ENCODE measurements at places on chromosomes 7 and 10.

DNA sequence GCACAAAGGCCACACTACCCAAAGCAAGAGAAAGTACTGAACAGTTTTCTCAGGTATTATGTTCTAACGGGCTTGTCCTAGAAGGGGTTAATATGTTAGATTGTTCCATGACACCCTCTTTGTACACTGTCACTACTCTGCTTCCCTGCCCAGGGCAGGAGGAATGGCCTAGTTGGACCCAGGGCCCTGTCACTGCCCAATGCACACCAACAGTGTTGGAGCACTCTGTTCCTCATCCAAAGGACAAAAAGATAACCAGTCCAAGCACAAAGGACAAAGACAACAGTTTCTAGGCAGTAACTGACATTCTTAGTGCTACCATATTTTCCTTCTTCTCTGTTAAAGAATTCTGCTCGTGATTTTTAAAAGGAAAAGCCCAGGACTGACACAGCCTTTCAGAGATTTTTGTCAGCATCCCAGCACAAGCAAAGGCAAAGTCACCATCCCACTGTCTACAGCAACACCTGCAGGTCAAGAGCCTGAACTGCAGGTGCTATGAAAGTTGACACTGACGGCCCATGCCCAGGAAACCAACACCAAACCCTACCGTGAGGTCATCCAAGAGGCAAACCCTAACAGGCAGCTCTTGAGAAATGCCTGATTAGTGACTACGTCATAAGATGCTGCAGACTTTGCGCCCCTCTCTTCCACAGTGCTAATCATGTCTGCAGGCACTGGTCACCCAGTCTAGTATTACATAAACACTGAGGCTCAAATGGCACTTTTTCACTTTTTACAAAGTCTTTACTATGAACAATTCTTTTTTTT is 13.2 kb downstream of the NUDCD3 start:
- peak; percentile 75 for DNase-seq

GRCh38 chr7:82044497-82045080 is 274.7 kb upstream of the HGF start:
- DNase-seq, result peak; percentile 17

DNA sequence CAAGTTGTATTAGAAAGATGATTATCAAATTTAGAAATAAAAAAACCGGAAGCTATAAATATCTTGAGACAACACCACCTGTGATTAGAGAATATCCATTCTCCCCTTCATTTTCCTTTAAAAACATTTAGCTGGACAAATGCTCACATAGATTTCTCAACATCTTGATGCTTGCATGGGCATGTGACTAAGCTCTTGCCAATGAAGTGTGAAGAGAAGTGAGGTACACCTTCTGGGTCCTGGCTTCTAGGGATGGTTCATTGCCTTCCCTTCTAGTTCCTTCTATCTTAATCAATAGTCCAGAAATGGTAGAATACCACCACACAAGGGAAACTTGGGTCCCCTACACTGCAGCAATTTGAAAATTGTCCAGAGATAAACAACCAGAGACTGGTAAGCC is 41.0 kb downstream of the WAPL start:
- no peak for DNase-seq

DNA sequence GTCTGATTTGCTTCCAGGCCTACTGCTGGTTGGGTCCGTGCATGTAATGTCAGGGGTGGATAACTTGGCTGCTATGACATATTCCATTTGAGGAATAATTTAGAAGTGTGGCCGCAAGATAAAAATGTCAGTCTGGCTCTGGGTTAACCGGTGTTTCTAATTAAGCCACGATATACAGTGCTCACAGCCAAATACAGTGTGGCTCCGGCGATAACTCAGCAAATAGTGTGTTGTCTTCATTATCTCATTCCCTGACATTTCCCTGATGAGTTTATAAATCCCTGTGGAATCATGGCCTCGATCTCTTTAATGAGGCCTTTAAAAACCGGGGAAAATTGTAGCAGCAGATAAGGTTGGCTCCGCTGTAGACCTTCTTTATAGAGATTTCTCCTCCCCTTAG is 1125.0 kb downstream of the TYW1 start:
- no peak for DNase-seq

GRCh38 chr10:88991161-88991898 is 732 bp downstream of the FAS start:
- peak; percentile 86 for DNase-seq

DNA sequence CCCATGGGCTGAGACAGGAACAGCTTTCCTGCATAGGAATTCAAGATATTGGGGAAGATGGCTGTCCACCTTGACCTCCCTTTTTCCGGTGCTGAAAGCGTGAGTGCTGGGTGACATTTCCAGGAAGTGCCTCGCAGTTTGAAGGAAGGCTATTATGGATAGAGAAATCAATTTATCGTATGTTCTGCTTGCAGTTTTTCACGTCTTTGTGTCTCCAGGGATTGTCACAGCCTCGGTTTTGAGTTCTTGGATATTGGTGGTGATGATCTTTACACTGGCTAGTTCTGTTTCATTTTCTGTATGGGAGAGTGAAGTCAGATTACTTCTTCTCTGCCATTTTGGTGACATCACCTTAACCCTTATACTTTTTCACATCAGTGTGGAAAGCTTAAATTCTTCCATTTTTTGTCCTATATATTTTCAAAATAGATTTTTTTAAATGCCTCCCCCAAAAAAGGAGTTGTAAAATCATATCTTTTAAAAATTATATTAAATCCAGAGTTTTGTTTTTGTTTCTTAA is 102.5 kb upstream of the APBB1IP start:
- peak; percentile 5 for DNase-seq

DNA sequence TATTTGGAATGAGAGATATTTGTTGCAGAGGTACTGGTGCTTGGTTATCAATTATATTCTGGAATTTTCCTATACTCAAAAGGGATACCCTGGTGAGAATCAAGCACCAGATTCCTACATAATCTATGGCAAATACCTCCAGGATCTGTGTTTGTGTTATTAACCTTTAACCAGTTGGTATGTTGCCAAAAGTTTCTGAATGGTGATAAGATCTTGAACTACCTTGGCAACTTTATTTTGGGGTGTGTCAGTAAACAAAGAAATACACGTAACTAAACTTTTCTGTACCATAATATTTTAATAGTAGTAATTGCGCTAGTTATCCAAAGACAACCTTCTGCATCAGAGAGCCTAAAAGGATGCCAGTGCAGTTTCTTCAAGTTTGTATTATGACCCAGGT is 13.4 kb downstream of the SCIN start:
- no peak for DNase-seq

- DNase-seq, result peak; percentile 66
Observed at GRCh38 chr10:31319602-31320549, 860 bp downstream of the ZEB1 start.

GRCh38 chr10:42428534-42428933 is 209.8 kb downstream of the ZNF33B start:
- DNase-seq, result peak; percentile 9

DNA sequence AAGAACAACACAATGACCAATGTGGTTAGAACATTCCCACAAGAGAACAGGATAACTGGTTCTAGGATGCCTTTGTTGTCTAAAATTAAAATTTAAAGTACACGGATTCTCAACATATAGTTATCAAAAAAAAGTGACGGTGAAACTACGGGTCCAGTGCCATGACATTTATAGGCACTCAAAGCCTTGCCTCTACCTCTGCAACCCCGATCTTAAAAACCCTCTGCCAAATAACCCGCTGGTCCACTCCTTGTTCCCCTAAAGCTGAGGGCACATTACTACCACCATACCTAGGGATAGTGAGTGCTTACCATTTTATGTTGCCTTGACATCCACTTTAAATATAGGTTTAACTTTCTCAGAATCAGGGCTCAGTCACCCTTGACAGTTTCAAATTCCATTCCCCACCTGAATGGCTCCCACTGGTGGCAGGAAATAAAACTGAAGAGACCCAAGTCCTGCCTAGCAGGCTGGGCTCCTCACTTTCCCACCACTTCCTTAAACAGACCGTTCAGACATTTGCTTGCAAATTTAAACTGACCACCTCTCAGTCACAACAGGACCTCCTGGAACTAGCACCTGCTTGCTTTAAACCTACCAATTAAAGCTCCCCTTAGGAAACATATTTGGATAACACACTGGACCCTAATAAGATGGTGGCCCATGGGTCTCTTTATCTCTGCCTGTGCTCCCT is 169.9 kb upstream of the ASAH2 start:
- peak; percentile 67 for DNase-seq

DNA sequence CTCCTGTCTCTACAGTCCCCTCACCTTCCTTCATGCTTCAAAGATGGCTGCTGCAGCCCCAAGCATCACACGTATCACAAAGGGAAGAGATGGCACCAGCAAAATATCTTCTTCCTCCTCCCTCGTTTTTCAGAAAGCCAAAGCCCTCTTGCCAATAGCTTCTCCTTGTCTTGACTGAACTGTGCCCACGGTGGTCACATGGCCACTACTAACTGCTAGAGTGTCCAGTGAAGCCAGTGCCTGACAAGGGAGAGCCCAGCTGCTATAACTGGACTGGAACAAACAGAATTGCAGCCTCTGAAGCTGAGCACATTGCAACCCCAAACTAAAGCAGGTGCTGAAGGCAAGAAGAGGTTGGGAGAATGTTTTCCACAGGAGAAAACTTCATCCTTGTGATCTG is 120.8 kb upstream of the RET start:
- DNase-seq, result no peak

GRCh38 chr10:24132741-24133140 is 76.2 kb upstream of the KIAA1217 start:
- DNase-seq, result no peak

DNA sequence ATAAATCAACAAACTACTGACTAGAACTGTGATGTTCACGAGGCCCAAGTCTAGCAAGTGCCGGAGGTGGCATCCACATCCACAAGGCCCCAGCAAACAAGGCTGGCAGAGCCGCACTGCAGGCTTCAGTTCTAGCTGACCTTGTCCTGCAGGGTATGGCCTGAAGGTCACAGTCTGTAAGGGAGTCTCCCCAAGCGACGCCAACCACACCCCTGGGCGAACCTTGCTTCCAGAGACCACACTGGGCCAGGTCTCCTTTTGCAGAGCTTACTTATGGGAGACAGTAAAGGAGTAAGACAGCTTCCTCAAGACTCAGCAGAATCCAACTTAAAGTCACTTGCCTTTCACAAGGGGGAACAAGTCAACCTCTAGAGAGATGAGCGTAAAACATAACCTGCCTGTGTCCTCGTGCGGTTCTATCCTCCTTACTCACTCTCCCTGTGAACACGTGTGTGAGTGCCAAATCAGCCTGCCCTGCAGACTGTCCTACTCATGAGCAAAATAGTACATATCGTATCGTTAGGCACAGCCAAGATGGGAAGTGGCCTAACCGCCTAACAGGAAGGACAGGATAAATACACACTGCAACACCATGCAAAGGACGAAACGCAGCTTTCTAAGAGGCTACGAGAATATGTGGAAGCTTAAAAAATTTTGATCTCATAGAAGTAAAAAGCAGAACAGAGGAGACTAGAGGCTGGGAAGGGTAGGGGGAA is 22.7 kb downstream of the FAM53B start:
- no peak for DNase-seq

DNA sequence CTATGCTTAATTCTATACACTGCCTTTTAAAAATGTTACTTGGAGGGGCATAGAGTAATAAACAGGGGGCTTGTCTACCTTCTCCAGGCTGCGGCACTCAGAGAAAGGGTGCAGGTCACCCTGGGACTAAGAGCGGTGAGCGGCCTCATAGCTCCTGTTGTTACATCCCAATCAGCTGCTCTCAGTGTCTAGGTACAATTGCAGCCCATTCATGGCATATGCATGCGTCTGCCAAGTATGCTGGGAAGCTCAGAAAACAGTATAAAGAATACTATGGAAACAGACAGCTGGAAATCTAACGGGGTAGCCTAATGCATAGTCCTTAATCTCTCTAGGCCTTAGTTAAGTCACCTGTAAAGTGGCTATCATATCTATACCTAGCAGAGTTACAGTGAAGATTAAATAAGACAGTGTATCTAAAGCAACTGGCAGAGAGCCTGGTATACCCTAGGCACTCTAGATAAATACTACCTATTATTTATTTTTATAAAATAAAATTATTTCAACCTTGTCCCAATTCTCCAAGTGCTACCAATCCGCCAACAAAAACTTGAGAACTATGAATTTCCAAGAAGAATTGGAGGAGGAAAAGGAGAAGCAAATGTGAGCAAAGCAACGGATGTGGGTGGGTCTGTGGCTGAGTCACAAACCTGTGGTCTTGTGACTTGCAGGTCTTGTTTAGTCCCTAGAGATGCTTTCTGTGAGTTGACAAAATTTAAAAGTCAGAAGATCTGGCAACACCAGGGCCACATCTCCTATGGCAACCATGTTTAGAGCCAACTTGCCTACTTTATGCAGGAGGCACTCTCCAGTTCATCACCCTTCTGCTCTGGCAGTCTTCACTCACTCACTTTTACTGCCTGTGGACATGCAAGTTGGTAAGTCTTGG is 183.0 kb downstream of the RAPGEF5 start:
- DNase-seq, result peak; percentile 74

GRCh38 chr10:61904733-61905725 is 3.5 kb downstream of the ARID5B start:
- peak; percentile 80 for DNase-seq

- peak; percentile 93 for DNase-seq
Observed at GRCh38 chr10:110567201-110568054, at the start of gene SMC3. TSS of gene SMC3 (plus strand) at chr10:110567695. CDS start at chr10:110567817, 122 bp downstream.

GRCh38 chr7:73940701-73941238 is 79.8 kb downstream of the TMEM270 start:
- no peak for DNase-seq

- DNase-seq, result no peak
Observed at GRCh38 chr10:4383651-4384098, 442.3 kb upstream of the AKR1E2 start.

- no peak for DNase-seq
Observed at GRCh38 chr7:132226046-132226956, 350.0 kb downstream of the PLXNA4 start.

DNA sequence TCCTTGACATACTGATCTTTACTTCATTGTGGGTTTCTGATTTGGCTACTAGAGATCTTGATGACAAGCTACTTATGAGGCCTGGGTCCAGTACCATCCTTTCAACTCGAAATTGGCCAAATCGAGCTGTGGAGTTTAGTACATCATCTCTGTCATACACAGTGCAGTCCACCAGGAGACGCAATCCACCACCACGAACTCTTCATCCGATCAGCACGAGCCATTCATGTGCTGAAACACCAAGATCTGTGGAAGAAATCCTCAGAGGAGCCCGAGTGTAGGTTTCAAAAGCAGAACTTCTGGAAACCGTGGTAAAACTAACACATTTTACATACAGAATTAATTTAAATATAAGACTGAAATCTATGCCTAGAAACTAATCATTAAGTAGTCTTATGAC is 14.2 kb downstream of the DNAJC9 start:
- DNase-seq, result no peak

- DNase-seq, result no peak
Observed at GRCh38 chr10:7006566-7006965, 404.3 kb downstream of the SFMBT2 start.

DNA sequence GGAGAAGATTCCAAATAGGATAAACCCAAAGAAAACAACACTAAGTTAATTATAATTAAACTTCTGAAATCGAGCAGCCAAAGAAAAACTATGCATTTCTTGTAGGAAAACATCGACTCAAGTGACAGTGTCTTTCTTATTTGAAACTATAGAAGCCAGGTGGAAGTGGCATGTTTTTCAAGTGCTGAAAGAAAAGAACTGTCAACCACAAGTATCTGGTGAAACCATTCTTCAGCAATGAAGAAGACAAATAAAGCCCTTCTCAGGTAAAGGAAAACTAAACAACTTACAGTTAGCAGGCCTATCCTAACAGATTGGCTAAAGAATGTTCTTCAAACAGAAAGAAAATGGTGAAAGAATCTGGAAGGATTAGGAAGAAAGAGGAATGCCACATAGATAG is 71.4 kb upstream of the MSRB2 start:
- DNase-seq, result no peak

- DNase-seq, result peak; percentile 4
Observed at GRCh38 chr7:149664666-149665065, 108.7 kb downstream of the ZNF467 start.
